ENCODE measurements at places on chromosomes 12 and 14.

- DNase-seq = peak; percentile 16
Observed at GRCh38 chr14:89137526-89138163, 279.4 kb downstream of the FOXN3 start.

GRCh38 chr14:65794674-65795279, 382.2 kb downstream of the FUT8 start:
- DNase-seq = no peak

DNA sequence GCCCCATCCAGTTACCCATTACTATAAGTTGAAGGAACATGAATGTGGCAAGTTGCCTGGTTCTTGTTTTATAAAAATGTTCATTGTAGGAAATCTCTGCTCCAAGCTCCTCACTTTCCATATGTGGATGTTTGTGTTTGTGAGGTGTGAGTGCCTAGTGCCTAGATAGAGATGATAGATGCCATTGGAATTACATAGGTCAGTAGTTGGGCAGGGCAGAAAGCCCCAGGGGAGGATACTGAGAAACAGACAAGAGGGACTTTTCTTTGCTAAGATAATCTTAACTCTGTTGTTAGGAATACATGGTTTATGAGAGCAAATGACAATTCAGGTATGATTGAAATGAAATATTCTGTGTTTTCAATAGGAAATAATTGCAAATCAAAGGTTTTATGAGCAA, 226.3 kb upstream of the GRIP1 start:
- DNase-seq = no peak

DNA sequence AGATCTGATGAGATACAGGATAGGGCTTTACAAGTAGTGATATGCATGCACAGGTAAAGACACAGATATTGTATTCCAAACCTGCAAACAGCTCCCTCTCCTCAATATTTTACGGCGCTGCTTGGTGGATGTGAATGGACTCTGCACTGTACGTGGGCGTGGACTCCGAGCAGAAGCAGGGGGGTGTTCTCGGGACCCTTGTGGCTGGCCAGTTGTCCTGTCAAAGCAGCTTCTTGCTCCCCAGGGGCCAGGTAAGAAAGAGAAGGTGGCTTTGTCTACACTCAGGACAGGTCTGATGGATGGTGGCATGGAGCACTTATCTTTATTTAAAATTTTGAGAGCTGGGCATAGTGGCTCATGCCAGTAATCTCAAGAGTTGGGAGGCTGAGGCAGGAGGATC, 29.5 kb upstream of the CLMN start:
- DNase-seq = no peak

DNA sequence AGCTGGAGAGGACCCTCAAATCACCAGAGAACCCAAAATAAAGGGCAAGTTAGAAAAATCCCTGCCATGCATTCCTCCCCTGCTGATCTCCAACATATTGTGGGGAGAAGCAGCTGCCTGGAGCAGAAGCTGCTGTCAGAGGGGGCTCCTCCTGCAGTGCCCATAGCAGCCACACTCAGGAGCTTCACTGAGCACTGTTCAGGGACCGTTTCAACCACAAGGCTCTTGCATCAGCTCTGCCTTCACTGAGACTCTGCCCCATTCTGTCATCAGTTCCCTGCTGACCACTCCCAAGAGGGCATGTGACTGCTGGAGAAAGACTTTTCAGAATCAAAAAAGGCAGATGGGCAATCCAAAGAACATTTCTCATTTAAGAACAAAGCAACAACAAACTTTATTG, 392.7 kb downstream of the GALC start:
- no peak for DNase-seq

DNA sequence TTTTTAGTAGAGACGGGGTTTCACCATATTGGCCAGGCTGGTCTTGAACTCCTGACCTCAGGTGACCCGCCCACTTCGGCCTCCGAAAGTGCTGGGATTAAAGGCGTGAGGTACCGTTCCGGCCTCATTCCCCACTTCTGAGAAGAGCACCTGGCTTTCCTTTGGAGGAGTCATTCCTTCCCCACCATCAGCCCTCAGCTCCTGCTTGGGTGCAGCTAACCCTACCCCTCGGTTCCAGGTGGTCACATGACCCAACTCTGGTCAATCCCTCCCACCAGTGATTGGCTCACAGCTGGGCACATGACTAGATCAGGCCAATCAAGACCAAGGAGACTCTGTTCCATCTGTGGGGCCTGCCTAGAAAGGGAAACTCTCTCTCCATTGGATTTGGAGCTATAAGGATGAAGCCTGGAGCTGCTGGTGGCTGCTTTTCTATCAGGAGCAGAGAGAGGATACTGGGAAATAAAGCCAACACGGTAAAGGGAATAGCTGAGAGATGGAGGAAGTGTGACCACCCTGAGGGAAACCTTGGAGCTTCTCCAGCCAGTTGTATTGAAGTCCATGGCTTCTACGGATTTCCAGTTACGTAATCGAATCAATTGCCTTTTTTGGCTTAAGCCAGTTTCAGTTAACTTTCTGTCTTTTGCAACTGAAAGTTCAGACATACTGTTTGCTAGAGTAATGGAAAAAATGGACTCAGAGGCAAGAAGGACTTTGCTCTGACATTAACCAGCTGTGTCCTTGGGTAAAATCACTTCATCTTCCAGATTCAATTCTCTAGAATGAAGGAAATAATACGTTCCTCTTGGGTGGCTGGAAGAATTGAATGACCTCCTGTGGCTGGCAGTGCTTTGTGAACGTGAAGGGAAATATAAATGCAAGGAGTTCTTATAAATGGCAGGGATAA, 19.7 kb upstream of the IFT81 start:
- no peak for DNase-seq

DNA sequence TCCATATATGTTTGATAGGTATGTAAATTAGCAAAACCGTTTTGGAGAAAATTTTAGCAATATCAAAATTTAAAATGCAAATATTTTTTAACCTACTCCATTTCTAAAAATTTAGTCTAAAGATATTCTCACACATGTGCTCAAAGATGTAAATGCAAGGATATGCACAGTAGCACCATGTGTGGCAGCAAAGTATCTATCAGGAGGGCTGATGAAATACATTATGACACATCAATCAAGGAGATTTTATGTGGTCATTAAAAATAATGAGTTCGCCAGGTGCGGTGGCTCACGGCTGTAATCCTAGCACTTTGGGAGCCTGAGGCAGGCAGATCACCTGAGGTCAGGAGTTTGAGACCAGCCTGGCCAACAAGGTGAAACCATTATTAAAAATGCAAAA, 8.0 kb upstream of the C1R start:
- DNase-seq = no peak

- no peak for DNase-seq
Observed at GRCh38 chr12:117347588-117347987, 13.8 kb downstream of the NOS1 start.

DNA sequence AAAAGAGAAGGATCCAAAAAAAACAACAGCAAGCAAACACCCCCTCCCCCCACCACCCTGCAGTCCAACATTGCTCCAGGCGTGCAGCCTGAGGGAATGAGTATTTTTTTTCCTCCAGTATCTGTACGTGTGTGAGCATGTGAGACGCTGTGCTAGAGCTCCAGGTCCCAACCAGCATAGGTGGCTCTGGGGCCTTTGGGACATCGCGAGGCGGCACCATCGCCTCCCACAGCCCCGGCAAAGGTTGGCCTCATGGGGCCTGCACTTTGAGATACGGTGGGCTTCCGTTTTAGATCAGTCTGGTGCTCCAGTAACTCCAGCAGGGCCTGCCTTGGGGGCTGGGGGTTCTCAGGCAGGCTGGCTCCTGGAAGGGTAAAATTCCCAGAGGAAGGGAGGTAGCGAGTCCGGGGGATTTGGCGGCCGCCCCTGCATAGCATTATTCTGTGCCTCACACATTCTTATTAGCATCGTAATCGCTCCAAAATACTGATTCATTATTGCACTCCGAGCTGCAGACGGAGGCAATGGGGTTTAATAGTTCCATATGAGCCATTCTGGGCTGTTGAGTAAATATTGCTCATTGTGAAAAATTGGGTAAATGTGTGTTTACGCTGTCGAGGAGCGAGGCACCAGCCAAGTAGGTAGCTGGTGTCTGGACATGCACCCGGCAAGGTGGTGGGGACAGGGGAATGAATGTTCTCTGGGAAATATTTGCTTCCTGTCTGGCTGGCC, 143.1 kb upstream of the MYL2 start:
- no peak for DNase-seq

GRCh38 chr12:100564090-100564489, 9.4 kb upstream of the GAS2L3 start:
- DNase-seq = no peak

DNA sequence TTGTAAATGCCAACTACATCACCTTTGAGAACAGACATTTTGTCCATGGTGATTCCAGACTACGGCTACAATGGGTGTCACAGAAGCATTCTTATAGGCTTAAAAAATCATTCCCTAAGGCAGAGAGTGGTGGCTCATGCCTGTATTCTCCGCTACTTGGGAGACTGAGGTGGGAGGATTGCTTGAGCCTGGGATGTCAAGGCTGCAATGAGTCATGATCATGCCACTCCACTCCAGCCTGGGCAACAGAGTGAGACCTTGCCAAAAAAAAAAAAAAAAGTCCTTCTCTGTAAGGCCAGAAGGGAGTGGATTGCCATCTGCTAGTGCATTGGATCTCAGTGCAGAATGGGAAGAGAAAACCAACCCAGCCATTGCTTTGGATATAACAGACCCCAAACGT, 522.5 kb downstream of the VRK1 start:
- DNase-seq = no peak

DNA sequence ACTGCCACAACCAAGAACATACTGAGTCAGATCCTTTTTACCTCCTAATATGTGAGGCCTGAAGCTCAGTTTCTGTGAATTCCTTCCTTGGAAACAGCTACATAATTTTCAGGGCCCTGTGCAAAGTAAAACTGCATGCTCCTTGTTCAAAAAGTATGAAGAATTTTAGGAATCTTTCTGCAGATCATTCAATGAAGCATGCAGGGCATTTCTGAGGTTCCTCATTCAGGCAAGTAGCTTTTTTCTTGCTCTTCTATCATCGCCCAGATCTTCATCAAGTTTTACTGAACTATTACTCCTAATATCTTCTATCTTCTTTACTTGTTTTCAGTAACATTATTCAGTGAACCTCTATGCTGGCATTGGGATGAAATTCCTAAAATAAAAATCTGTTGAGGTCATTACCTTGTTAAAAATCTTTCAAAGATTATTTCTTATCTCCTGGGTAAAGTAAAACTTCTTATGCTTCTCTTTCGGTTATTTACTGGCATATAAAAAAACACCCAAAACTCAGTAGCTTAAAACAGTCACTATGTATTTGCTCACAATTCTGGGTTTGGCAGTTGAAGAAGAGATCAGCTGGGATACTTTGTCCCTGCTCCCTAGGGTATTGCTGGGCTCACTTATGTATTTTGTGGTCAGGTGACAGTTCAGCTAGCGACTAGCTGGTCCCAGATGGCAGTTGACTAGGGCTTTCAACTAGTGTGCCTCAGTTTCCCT, 42.6 kb upstream of the KRR1 start:
- DNase-seq = no peak

GRCh38 chr12:23493672-23494071, 455.8 kb downstream of the SOX5 start:
- no peak for DNase-seq

DNA sequence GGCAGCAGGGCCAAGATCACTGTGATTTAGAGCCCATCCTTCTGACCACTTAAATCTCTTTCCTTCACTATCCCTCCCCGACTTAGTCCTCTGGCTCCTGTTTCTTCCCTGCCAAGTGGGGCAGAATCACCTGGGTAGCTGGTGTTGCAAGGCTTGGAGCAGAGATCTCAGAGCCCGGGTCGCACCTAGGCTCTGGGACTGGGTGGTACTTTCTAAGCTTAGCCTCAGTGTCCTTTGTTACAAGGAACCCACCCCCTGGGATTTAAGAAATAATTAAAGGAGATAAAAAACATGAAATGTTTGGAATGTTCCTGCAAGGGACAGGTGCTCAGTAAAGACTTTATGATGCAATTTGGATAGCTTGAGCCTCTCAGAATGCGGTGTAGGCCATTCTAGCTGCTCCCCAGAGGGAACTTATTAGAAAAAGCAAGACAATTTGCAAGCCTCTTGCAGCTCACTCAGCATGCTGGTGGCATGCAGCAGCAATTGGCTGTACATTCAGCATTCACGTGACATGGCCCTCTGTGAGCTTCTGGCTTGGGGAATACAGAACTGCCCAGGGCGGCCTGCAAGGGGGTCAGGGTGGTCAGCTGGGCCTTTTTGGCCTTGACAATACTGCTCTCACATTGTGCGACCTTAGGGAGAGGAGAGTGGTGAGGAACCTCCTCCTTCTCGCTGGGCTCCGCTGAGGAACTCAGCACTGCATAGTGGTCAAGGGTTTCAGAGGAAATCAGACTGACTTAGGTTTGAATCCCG, 16.8 kb downstream of the C14orf132 start:
- no peak for DNase-seq

- DNase-seq = no peak
Observed at GRCh38 chr12:5379749-5380496, 52.0 kb upstream of the NTF3 start.

GRCh38 chr12:69274861-69275260, 35.5 kb downstream of the CPSF6 start:
- no peak for DNase-seq

DNA sequence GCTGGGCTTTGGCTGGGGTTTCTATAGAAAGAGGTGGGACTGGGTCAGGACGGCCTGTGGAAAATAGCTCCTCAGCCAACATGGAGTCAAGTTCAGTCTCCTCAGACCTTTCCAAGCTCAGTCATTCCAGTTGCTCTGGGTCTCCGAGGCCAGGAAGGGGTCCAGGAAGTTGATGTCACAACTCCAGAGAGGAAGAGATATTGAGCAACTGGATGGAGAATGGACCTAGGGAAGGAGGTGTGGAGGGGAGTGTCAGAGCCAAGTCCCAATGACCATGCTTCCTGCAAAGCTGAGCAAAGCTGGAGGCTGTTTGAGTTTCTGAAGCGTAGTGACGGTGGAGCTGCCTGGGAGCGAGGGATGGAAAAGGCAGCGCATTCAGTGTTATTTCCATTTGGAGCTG, 86.1 kb downstream of the SLC24A4 start:
- DNase-seq = no peak

DNA sequence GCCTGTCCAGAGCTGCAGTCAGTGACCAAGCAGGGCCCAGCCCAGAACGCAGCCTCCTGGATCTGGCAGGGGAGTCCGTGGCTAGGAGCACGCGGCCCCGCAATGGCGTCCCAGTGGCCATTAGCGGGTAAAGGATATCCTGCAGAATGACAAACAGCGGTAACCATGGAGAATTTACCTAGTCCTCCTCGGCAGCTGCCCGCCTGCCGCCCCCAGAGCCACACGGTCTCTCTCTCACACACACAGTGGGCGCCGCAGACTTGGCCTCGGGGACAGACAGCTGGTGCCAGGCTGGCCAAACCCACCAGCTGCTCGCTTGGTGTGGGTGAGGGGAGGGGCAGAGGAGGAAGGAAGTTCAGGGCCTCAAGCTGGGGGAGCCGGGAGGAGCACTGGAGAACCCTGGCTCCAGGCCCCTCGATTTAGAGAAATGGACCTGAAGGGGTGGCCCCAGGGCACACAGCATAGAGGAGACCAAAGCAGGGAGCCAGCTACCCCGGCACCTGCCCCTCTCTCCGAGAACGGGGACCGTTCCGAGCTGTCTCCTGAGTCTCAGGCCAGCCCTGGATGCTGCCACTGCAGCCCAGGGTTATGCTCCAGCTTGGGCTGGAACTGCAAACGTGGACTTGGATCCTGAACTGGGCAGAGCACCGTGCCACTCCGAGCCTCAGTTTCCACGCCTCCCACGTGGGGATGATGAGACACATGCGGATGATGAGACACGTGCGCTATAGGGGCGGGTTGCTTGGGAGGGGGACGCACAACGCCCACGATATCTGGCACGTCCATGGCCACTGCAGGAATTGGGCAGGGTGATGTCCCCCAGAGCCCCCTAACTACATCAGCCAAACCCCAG, 3.4 kb downstream of the CDK2AP1 start:
- no peak for DNase-seq
